NCI-H1105 treated with DMSO at 0.1 percent for 48 hours (cell line): ENCODE measurements at places on chromosomes 7 and 10.
A peak's percentile ranks its signal among the peaks of the same experiment; 100 is the strongest.

DNA sequence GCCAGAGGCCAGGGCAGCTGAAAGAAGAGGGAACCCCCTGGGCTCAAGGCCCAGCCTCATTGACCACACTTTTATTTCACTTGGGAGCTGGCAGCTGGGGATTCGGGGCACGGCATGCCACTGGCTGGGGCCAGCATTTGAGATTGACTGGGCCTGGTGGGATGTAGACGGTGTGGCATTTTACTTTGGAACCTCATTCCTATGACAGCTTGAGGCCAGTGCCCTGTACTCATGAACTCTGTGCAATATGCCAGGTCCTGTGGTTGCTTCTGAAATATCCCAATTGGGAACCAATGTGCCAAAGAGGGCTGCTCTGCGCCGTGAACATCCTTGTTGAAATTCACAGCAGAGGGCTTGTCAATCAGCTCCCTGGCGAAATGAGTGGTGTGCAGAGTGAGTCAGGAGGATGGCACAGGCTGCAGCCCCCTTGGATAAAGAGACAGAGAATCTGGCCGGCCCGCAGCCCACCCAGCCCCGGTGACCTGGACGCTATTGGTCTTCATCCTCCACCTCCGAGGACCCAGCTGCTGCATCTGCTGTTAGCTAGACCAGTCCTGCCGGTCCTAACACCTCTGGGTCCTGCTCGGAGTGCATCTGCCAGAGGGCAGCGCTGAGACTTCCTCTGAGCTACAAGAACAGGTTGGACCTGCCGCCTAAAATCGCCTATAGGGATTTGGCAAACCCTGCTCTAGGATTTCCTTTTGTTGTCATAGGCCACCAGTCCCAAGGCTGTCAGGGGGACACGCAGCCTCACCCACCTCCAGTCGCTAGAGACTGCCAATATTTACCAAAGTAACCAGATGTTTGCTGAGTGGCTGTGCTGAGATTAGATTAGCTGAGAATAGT is 58.0 kb downstream of the PRKAG2 start:
- no peak for DNase-seq

- DNase-seq = no peak
These were observed 408.9 kb upstream of the SEMA3D start for GRCh38 chr7:85595750-85596178.

GRCh38 chr10:25175527-25176420 is 973 bp downstream of the GPR158 start:
- DNase-seq = peak; percentile 26

GRCh38 chr10:31908157-31908556 is 20.5 kb downstream of the ARHGAP12 start:
- no peak for DNase-seq

GRCh38 chr7:30743371-30744074 is 8.4 kb upstream of the INMT start:
- no peak for DNase-seq

- no peak for DNase-seq
These were observed 1.3 kb upstream of the MUC12 start for GRCh38 chr7:100968031-100968430.

GRCh38 chr10:1156616-1156886 is 100.4 kb downstream of the WDR37 start:
- no peak for DNase-seq

DNA sequence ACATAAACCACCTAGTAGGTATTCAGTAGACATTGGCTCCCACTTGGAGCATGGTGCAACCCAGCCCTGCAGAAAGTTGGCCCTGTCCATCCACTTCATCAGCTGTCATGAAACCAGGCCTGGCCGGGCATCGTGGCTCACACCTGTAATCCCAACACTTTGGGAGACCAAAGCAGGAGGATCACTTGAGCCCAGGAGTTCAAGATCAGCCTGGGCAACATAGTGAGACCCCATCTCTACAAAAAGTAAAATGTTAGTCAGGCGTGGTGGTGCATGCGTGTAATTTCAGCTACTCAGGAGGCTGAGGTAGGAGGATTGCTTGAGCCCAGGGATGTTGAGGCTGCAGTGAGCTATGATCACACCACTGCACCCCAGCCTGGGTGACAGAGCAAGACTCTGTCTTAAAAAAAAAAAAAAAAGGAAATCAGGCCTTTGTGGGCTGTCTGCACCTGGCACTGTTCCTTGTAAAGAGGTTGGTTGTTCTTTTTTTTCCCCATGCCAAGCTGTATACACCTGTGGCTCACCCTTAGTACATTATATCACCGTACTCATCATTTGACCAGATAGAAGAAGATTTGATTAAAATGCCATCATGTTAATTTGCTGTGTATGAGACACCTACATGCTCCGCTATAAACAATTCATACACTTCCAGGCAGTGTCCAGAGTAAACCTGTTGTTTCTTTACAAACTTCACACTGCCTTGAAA is 45.4 kb upstream of the GRID1 start:
- no peak for DNase-seq
